ENCODE measurements at places on chromosomes 3 and 15.

DNA sequence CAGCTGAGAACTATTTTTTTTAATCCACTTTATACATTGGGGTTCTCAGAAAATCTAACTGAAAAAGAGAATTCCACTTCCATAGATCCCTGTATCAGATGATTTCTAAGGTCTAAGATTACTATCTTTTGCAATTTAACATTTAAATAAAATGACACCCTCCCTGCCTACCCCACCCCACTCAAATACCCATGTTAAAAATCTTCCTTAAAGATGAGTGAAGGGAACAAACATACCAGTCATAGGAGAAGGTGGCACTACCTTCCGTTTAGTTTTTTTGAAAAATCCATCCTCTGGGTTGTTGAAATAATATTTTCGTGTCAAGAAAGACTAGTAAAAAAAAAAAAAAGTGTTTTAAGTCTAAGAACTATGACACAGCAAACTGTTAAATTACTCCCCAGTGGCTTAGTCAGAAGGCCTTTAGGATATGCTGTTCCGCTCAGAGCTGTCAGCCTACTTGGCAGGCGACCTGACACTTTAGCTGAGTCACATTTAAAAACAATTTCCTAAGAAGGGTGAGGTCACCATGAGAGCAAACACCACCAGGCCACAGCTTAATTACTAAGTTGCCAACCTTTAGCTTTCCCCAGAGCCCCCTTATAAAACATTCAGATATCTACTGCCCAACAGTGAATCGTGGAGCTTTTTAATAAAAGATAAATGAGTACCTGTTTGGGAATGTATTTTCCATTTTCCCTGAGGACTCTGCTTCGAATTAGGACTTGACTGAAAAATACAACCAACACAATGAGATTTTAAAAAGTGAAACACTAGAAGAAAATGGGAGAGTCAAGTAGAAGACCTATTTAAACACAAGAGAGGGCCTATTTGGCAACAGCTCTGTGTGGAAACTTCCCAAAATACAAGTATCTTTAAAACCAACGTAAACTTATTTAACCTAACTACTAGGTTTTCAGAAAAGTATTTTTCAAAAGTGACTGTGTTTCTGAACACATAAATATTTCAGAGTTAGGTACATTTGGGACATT is 9.6 kb downstream of the EMC3 start:
- DNase-seq = peak; percentile 94

DNA sequence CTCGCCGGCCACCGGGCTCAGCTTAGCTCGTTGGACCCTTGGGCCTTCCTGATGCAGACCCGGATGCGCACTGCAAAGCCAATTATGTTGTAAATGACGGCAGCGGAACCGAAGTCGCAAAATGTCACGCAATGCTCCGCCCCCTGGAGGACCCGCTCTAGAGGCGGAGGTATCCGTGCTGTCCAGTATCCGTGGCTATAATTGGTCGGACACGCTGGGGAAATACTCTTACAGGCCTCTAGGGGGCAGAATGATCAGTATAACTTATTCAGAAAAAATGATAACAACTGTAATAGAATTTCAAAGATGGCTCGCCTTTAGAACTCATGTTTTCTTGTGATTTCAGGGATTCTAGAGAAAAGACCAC is at the start of gene PRR23B:
Gene PRR23B (minus strand): TSS at position 59 of the 367 bp plus-strand sequence. CDS start 265 bp downstream, outside the sequence.
- no peak for DNase-seq

- no peak for DNase-seq
These were observed 36.0 kb downstream of the PARP14 start for GRCh38 chr3:122716667-122717066.

DNA sequence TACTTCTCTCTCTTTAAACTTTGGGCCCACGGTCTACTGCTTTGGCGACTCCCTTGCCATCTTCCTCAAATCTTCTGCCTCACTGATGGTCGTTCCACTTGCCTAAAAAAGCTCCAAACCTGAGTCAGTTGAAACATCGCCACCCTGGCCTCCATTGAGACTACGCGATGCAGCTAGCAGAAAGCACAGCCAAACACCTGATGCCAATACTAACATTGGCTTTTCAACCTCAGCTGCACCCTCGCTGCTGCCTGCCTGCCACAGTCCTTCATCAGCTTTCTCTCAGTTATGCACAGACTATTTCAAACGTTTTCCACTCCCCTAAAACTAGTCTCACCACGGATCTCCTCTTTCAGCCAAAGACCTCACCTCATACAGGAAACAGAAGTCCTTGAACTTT is 214.2 kb upstream of the TMCO5A start:
- no peak for DNase-seq

GRCh38 chr15:57619746-57620145 is 28.0 kb downstream of the MYZAP start:
- no peak for DNase-seq

- no peak for DNase-seq
These were observed 32.1 kb downstream of the ILDR1 start for GRCh38 chr3:121989943-121990342.
